ENCODE measurements at places on chromosomes 12 and 14.

DNA sequence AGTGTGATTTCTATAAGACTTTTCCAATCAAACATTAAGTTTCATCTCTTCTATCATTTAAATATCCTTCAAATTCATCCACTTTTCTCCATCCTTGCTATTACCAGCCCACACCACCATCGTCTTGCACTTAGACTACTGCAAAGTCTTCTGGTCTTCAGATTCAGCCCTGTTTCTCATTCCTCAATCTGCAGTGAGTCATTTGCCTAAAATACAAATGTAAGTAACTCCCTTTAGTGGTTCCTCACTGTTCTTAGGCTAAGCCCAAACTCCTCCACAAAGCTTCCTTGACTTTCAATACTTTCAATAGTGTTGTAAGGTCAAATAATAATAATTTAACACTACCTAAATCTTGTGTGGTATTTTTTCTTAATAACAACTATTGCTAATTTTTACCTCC lies 83.3 kb downstream of the PLEKHG7 start:
- no peak for DNase-seq

- no peak for DNase-seq
Observed at GRCh38 chr12:84685379-84685778, 227.2 kb downstream of the SLC6A15 start.

DNA sequence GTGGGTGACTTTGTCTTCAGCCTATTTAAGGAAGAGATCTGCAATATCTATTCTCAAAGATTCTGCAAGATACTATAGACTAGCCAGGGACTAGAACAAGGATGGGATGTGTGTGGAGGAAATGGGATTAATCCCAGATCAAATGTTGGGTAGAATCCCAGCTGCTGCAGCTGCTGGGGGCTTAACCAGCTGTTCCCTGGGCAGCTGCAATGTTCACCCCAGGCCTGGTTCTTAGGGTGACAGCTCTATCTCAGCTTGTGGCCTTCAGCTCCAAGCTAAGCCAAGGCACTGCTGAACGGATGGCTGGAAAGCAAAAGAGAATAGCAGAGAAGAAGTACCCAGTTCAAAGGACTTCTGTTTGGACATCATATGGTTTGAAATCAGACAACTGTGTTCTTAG lies 10.0 kb upstream of the RHEBL1 start:
- DNase-seq = no peak

DNA sequence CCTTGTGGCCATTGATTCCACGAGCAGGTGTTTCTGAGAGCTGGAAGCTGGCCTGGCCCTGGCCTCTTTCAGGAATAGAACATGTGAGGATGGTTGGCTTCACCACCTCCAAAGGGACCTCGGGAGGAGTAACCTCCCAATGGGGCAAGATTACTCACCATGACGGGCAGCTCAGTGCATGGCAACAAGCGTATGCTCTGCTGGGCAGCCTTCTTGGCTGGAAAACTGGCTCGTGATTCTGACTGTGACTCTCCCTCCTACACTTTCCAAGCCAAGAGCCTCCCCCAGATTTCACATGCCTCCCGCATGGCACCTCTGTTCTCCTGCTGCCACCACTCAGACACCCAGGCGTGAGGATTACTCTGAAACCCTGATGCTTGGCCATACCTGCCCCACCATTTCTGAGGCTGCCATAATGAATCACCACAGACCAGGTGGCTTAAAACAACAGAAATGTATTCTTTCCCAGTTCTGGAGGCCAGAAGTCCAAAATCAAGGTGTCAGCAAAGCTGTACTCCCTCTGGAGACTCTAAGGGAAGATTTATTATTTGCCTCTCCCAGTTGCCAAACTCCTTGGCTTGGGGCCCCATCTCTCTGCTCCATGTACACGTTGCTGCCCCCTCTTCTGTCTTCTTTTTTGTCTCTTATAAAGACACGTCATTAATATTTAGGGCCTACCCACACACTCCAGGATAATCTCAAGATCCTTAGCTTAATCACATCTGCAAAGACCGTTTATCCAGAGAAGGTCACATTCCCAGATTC lies 215.9 kb downstream of the CHST11 start:
- no peak for DNase-seq

- DNase-seq = no peak
Observed at GRCh38 chr14:69675877-69676416, 64.6 kb downstream of the SUSD6 start.

DNA sequence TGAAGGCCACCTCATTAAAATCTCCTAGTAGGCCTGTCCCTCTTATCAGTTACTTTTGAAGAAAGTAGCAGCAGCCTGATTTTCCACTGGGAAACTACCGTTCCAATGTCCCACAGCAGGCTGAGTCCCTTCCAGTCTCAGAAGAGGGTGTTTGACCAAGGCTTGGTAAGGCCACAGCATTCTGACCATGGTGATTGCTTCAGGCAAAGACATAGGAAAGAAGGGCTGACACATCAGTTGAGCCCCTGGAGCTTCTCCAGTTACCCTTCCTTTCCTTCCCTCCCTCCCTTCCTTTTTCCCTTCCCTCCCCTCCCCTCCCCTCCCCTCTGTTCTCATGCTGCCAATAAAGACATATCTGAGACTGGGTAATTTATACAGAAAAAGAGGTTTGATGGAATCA lies 234.3 kb upstream of the NOS1 start:
- DNase-seq = no peak

- DNase-seq = no peak
Observed at GRCh38 chr12:6295094-6295811, 15.2 kb upstream of the PLEKHG6 start.

GRCh38 chr12:52022841-52023181 lies 16.1 kb downstream of the TAMALIN start:
- DNase-seq = peak; percentile 33

DNA sequence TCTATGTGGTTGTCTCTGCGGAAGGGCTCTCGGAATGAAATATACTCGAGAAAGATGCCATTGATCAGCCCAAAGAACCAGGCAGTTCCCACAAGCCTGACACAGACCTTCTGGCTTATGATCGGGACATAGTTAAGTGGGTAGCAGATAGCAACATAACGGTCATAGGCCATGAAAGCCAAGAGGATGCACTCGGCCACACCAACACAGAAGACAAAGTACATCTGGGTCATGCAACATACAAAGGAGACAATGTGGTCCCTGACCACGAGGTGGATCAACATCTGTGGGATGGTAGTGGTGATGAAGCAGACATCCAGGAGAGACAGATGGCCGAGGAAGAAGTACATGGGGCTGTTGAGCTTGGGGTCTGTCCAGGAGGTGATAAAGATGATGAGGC lies 326 bp downstream of the OR10AD1 start:
- no peak for DNase-seq
